ENCODE measurements at places on chromosomes 2 and 18.

GRCh38 chr2:73257425-73258125 lies 23.5 kb downstream of the CCT7 start:
- no peak for DNase-seq

GRCh38 chr2:10123281-10123680 lies 742 bp downstream of the RRM2 start:
- DNase-seq, result no peak

GRCh38 chr18:56165601-56166355 lies 472.6 kb downstream of the TXNL1 start:
- DNase-seq, result no peak

DNA sequence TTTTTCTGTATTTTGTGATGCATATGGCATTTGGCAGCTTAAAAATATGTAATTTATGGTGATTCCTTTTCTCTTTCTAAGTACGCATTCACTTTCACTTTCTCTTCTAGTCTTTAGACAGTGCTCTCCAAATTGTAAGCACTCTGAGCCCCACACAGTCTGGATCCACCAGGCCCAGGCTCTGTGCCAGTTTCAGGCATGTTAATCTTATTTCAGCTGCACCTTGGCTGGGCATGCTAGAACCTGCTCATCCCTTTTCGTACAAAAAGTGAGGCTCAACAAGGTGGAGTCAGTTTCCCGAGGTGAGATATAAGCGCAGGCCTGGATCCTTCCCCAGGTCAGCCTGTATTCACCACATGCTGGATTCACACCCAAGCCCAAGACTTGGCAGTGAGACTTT lies 203.9 kb downstream of the MTX2 start:
- DNase-seq, result peak; percentile 20

GRCh38 chr2:37720533-37721200 lies 49.2 kb upstream of the CDC42EP3 start:
- DNase-seq, result no peak
